Pancreas (tissue), 10 donors: ENCODE measurements at places on chromosomes 11 and 22. TPM values are rescaled to one million over a fixed set of nuclear protein-coding genes. Genes with fewer than 3 reads are reported as not detected.

Gene OVCH2
- total RNA-seq = not detected

GRCh38 chr22:46363611-46364321, 28.3 kb downstream of the TRMU start:
- peaks cover 3% of the 10 kb centered on the region for H3K4me1 ChIP-seq
- H3K36me3 ChIP-seq = no peaks in the 10 kb centered on the region
- H3K27ac ChIP-seq = no peak overlapping the region
- H3K4me3 ChIP-seq = no peak overlapping the region
- H3K27me3 ChIP-seq = no peaks in the 10 kb centered on the region

GRCh38 chr22:36086170-36086490, 57.5 kb upstream of the RBFOX2 start:
- no peak for DNase-seq
- H3K4me3 ChIP-seq = no peak overlapping the region
- H3K4me1 ChIP-seq = no peaks in the 10 kb centered on the region
- H3K27ac ChIP-seq = no peak overlapping the region

GRCh38 chr11:128874427-128874826, 7.3 kb upstream of the KCNJ1 start:
- no peaks in the 10 kb centered on the region for H3K27me3 ChIP-seq
- no peaks in the 10 kb centered on the region for H3K36me3 ChIP-seq
- H3K4me1 ChIP-seq = no peaks in the 10 kb centered on the region
- no peak overlapping the region for H3K27ac ChIP-seq
- no peak for DNase-seq

Gene POU2AF3
- total RNA-seq = 1.9 TPM

Gene IGLL1
- not detected for total RNA-seq

- H3K27me3 ChIP-seq = no peaks in the 10 kb centered on the region
- no peak overlapping the region for H3K4me3 ChIP-seq
- DNase-seq = no peak
- no peaks in the 10 kb centered on the region for H3K36me3 ChIP-seq
- H3K4me1 ChIP-seq = no peaks in the 10 kb centered on the region
Observed at GRCh38 chr11:46050003-46050461, 71.2 kb downstream of the PHF21A start.

DNA sequence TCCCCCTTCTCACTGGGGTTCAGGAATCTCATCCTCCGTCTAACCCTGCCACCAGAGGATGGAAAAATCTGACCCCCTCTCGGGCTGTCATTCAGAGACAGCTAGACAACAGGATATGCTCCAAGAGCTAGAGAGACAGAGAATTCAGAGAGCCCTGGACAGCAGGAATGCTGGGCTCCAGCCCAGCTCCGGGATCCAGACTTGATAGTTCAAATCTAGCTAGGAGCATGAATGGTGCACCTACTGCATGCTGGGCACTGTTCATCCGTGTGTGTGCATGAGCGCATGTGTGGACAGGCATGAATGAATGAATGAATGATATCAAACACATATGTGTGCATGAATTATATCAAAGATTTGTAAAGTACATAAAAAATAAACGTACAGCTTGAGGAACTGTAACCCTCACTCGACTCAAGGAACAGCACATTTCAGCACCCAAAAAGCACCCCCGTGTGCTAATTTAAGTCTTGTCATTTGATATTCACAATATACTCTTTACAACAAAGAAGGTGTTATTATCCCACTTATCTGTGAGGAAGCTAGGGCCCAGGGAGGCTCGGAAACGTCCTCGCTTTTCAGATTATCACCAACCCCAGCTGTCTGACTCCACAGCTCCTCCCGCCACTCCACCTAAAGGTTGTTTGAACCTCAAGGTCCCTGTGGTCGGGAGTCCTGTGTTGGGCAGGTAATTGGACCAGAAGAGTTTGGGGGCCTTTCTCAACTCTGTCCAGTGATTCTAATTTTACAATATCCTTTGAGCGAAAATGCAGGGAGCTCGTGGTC, 640 bp upstream of the VSIG10L2 start:
- H3K4me1 ChIP-seq = no peaks in the 10 kb centered on the region
- no peak overlapping the region for H3K27ac ChIP-seq
- no peak for DNase-seq
- no peak overlapping the region for H3K4me3 ChIP-seq
- no peaks in the 10 kb centered on the region for H3K36me3 ChIP-seq
